ENCODE measurements at places on chromosomes 5 and 9. TPM values are rescaled to one million over a fixed set of nuclear protein-coding genes. Genes with fewer than 3 reads are reported as not detected.

Gene ZNF883
- total RNA-seq: 22.0 TPM

Gene HINT2
- 42.7 TPM for total RNA-seq

Gene LMX1B
- total RNA-seq: 12.4 TPM

Gene SLC34A3
- total RNA-seq: 0.13 TPM

Gene SPATA9
- not detected for total RNA-seq

Gene MEGF9
- 0.92 TPM for total RNA-seq

Gene CHSY3
- 0.98 TPM for total RNA-seq

Gene PALM2AKAP2
- total RNA-seq: 7.0 TPM

Gene COL27A1
- 36.9 TPM for total RNA-seq

DNA sequence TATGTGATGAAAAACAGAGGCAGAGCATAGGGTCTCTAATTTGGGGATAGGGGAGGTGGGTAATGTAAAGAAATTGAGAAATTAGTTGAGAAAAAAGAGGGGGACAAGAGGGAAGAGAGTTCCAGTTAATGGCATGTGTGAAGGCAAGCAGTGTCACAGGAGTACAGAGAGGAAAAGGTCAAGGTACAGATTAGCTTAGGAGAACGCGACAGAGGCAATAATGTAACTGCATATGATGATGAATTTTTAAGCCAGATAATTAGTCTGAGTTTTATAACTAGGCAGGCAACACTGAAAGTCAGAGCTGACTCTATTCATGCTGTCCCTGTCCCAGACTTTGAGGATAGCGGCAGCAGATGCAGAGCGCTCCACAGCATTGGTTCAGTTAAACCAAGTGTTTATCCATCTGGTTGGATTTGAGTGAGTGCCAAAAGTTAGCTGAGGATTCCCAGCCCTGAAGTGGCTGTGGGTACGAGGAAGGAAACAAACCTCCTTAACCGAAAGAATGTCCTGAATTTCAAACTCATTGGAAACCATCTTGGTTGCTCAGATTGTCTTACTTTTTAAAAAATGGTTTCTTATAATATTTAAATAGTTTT, 315.2 kb downstream of the ARHGAP26 start:
- H3K4me1 ChIP-seq: peaks cover 28% of the 10 kb centered on the region
- H3K36me3 ChIP-seq: peaks cover 2% of the 10 kb centered on the region
- H3K4me3 ChIP-seq: no peak overlapping the region

- no peak overlapping the region for H3K4me3 ChIP-seq
- peaks cover 33% of the 10 kb centered on the region for H3K4me1 ChIP-seq
- H3K27ac ChIP-seq: no peak overlapping the region
Observed at GRCh38 chr9:73079326-73079725, 72.3 kb upstream of the ANXA1 start.

- H3K27ac ChIP-seq: no peak overlapping the region
- no peak for DNase-seq
- peaks cover 59% of the 10 kb centered on the region for H3K36me3 ChIP-seq
- H3K27me3 ChIP-seq: no peaks in the 10 kb centered on the region
- H3K4me3 ChIP-seq: no peak overlapping the region
Observed at GRCh38 chr9:19085295-19085694, 17.4 kb downstream of the HAUS6 start.

- H3K27ac ChIP-seq: no peak overlapping the region
- no peaks in the 10 kb centered on the region for H3K36me3 ChIP-seq
- peaks cover 39% of the 10 kb centered on the region for H3K27me3 ChIP-seq
- H3K4me1 ChIP-seq: peaks cover 34% of the 10 kb centered on the region
- peak; percentile 52 for DNase-seq
Observed at GRCh38 chr5:171419688-171420430, 412 bp downstream of the FGF18 start.

GRCh38 chr9:19551124-19551929, 142.5 kb downstream of the ACER2 start:
- peaks cover 16% of the 10 kb centered on the region for H3K36me3 ChIP-seq
- H3K27me3 ChIP-seq: no peaks in the 10 kb centered on the region
- DNase-seq: peak; percentile 46
- no peak overlapping the region for H3K27ac ChIP-seq
- no peak overlapping the region for H3K4me3 ChIP-seq

- no peak for DNase-seq
- H3K4me3 ChIP-seq: no peak overlapping the region
- peaks cover 35% of the 10 kb centered on the region for H3K27me3 ChIP-seq
- H3K36me3 ChIP-seq: no peaks in the 10 kb centered on the region
- no peak overlapping the region for H3K27ac ChIP-seq
Observed at GRCh38 chr9:38352530-38353328, 39.8 kb upstream of the ALDH1B1 start.

- H3K27me3 ChIP-seq: no peaks in the 10 kb centered on the region
- peaks cover 18% of the 10 kb centered on the region for H3K36me3 ChIP-seq
- DNase-seq: no peak
- peaks cover 6% of the 10 kb centered on the region for H3K4me1 ChIP-seq
- peak overlapping the region; percentile 59 for H3K27ac ChIP-seq
Observed at GRCh38 chr9:130608554-130609134, 29.3 kb downstream of the FUBP3 start.

DNA sequence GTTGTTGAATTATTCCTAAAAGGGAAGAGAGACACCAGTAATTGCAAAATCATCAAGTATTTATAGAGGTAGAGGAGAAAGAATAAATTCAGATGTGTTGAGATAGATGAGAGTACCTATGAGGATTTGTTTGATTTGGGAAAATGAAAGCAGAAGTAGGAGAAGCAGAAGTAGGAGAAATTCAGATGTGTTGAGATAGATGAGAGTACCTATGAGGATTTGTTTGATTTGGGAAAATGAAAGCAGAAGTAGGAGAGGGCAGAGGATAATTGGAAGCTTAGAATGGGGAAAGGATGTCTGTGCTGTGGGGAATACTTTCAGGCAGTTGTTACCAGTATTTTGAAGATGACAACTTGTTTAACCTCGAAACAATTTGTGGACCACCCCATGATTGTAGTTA, 35.1 kb upstream of the ZCCHC7 start:
- H3K4me1 ChIP-seq: peaks cover 31% of the 10 kb centered on the region
- no peak for DNase-seq
- no peak overlapping the region for H3K27ac ChIP-seq

GRCh38 chr5:77189421-77189820, 21.1 kb upstream of the PDE8B start:
- no peak for DNase-seq
- H3K27me3 ChIP-seq: peaks cover 3% of the 10 kb centered on the region
- no peaks in the 10 kb centered on the region for H3K4me1 ChIP-seq
- no peaks in the 10 kb centered on the region for H3K36me3 ChIP-seq
- H3K27ac ChIP-seq: no peak overlapping the region

DNA sequence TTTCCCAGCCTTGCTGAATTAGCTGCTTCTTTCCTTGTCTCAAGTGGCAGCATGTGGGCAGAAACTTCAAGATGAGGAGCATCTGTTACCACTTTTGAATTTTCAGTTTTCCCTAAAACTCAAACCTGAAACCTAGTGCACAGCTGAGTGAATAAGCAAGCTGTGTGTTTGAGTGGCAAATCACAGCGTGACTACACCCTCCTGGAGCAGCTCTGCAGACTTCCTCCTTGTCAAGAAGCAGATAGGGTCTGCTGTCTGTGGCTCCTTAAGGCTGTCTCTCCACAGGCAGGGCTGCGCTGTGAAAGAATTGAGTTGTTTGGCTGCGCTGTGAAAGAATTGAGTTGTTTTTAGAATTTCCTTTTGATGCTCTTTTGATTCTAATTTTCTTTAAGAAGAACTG, 179.7 kb upstream of the HAPLN1 start:
- 0 out of 2 replicates have a peak, but pooled peaks cover 5% of the 10 kb centered on the region for H3K4me1 ChIP-seq
- peak; percentile 14 for DNase-seq
- H3K27me3 ChIP-seq: no peaks in the 10 kb centered on the region
- no peak overlapping the region for H3K27ac ChIP-seq
